H1 (cell line): ENCODE measurements at places on chromosomes 16 and 17. TPM values are rescaled to one million over a fixed set of nuclear protein-coding genes. Genes with fewer than 3 reads are reported as not detected.
A peak's percentile ranks its signal among the peaks of the same experiment; 100 is the strongest.

FBXW10B gene
- total RNA-seq = not detected in 2 replicates

CRISPLD2 gene
- total RNA-seq = 5.1 and 6.4 TPM in 2 replicates

HS3ST6 gene
- 0.39 TPM in 1 of 2 replicates, not detected in the other for total RNA-seq

SOX8 gene
- 5.7 and 6.4 TPM in 2 replicates for total RNA-seq

ALDH3A1 gene
- 0.37 and 0.46 TPM in 2 replicates for total RNA-seq

MEFV gene
- total RNA-seq = not detected in 2 replicates

- no peak overlapping the region for H3K27ac ChIP-seq
- H3K27me3 ChIP-seq = no peaks in the 10 kb centered on the region
- H3K36me3 ChIP-seq = peaks cover 31% of the 10 kb centered on the region
- no peak overlapping the region for H3K4me3 ChIP-seq
These were observed 9.4 kb downstream of the SNRNP25 start for GRCh38 chr16:62968-63391.

DNA sequence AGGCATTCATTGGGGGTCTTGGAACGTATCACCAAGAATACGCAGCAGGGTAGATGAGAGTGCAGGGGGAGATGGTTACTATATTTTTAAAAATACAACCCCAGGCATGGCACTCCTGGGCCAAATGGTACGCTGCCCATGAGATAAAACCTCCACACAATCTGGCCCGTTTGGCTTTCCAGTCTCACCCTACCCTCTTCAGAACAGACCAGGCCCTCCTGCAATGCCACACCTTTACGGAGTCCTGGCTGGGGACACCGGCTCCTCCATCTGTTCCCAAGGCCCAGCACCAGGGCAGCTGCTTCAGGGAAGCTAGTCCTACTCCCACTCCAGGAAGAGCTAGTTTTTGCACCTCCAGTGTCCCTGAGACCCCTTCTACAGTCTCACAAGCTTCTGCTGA lies 24.4 kb downstream of the SNN start:
- no peak for DNase-seq
- no peaks in the 10 kb centered on the region for H3K4me1 ChIP-seq
- H3K4me3 ChIP-seq = no peak overlapping the region
- no peaks in the 10 kb centered on the region for H3K27me3 ChIP-seq
- peaks cover 24% of the 10 kb centered on the region for H3K36me3 ChIP-seq

DNA sequence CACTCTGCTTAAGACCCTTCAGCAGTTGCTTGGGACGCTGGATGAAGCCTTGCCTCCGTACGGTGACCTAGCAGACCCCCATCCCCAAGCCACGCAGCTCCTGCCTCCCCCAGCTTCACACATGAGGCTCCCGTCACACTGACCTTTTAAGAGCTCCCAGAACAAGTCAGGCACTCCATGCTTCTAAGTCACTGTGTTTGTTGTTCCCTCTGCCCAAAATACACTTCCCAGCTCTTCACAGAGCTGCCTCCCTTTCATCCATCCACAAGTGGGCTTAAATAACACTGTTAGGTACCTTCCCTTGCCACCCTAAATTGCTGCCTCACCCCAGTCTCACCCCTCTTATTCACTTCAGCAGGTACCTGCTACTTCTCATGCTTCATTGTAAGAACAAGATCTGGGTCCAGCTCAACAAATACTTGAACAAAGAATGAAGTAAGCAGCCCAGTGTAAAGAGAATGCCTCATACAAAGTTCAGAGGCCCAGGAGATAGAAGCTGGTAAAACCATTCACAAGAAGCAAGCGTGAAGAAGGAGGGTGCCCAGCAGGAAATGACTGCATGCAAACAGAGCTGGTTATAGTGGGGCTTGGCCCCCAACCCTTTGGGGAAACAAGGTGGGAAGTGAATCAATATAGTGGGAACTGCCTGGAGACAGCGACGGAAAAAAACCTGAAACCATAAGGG lies 5.8 kb downstream of the ZC3H7A start:
- H3K27ac ChIP-seq = 0 out of 2 replicates have a peak overlapping the region, but pooled peaks have one; percentile 7
- H3K4me3 ChIP-seq = no peak overlapping the region
- H3K36me3 ChIP-seq = no peaks in the 10 kb centered on the region
- peaks cover 3% of the 10 kb centered on the region; the same call in 1 of the 2 replicates for H3K4me1 ChIP-seq
- no peaks in the 10 kb centered on the region for H3K27me3 ChIP-seq

GRCh38 chr16:4847774-4848587 lies 700 bp downstream of the UBN1 start:
- peaks cover 10% of the 10 kb centered on the region for H3K36me3 ChIP-seq
- no peaks in the 10 kb centered on the region for H3K27me3 ChIP-seq
- peak overlapping the region; percentile 50; the same call in 1 of the 2 replicates for H3K27ac ChIP-seq
- peaks cover 7% of the 10 kb centered on the region for H3K4me1 ChIP-seq
- DNase-seq = no peak

DNA sequence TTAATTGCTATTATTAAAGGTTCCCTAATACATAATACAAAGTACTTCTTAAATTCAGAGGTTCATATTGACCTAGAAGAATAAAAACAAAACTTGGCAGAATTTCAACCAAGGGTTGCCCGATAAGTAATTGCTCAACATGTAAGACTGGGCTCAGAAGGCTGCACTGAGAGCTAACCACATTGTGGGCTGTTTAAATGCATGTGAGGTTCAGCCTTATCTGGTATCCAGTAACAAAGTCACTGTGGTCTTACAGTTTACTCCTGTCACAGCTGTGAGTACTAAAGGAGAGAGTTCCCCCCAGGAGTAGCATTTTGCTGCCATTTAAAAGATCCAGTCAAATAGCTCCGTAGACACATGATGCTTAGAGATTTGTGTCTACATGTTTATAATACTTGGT lies 1.6 kb upstream of the DHRS11 start:
- H3K4me3 ChIP-seq = no peak overlapping the region
- no peaks in the 10 kb centered on the region for H3K27me3 ChIP-seq
- peaks cover 23% of the 10 kb centered on the region for H3K36me3 ChIP-seq
- H3K27ac ChIP-seq = no peak overlapping the region

GRCh38 chr16:80346111-80346632 lies 194.6 kb upstream of the DYNLRB2 start:
- H3K4me3 ChIP-seq = no peak overlapping the region
- DNase-seq = no peak
- no peaks in the 10 kb centered on the region for H3K36me3 ChIP-seq
- no peaks in the 10 kb centered on the region for H3K4me1 ChIP-seq

GRCh38 chr17:80717720-80718083 lies 173.1 kb downstream of the RPTOR start:
- no peaks in the 10 kb centered on the region for H3K27me3 ChIP-seq
- H3K27ac ChIP-seq = no peak overlapping the region
- H3K4me3 ChIP-seq = no peak overlapping the region

DNA sequence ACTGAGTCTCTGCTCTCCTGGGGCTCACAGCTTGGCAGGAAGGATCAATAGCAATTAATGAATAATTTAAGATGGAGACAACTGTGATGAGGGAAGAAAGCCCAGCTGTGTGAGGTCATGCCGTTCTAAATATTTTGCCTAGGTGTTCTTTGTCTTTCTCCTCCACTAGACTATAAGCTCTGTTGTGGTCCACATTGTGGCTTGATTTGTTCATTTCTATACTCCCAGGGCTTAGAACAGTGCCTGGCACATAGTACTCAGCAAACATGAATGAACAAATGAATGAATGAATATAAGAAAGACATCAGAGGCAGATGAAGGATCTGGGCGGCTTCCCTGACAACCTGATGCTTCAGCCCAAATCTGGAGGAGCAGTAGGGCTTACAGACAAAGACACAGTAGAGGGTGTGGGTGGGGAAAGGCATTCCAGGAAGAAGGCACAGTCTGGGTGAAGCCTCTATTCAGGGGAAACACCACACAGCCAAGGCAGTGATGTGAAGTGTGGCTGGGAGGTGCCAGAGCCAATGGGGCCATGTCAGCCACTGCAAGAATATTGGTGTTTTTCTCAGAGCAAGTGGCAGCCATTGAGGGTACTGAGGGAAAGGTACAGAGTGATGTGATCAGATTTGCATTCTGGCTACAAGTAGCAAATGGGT lies 8.3 kb downstream of the CDH13 start:
- DNase-seq = no peak
- H3K4me1 ChIP-seq = no peaks in the 10 kb centered on the region
- no peak overlapping the region for H3K27ac ChIP-seq
- H3K27me3 ChIP-seq = no peaks in the 10 kb centered on the region

DNA sequence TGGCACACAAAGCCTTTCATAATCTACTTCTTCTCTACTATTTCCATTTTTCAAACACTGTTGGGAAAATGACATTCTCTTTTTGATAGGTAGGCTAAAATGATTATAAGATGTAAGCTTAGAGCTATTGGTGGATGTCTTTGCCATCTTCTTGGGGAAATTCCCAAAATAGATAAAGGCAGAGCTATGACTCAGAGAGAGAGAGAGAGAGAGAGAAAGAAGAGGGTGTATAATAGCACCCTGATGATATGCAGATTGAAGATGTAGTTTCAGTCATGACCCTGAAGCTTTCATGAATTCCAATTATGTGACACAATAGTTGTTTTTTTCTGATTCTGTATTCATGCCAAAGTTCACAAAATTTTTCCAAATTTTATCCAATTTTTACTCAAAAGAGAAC lies 529.1 kb downstream of the HS3ST4 start:
- no peak for DNase-seq
- no peak overlapping the region for H3K4me3 ChIP-seq
